ENCODE measurements at places on chromosomes 1 and 21.

- no peak for DNase-seq
Measured at GRCh38 chr1:61426254-61426653, 298.7 kb downstream of the TM2D1 start.

GRCh38 chr1:58841455-58841854, 57.6 kb upstream of the JUN start:
- no peak for DNase-seq

GRCh38 chr1:118947790-118948189, 40.4 kb downstream of the TBX15 start:
- DNase-seq, result peak; percentile 58

GRCh38 chr1:99370476-99370875, 106.2 kb downstream of the PLPPR4 start:
- no peak for DNase-seq

Measured in mammary epithelial cell (primary cell).